ENCODE measurements at places on chromosomes 16 and 17.

GRCh38 chr16:9033125-9033830, 58.2 kb upstream of the HAPSTR1 start:
- no peak for DNase-seq

DNA sequence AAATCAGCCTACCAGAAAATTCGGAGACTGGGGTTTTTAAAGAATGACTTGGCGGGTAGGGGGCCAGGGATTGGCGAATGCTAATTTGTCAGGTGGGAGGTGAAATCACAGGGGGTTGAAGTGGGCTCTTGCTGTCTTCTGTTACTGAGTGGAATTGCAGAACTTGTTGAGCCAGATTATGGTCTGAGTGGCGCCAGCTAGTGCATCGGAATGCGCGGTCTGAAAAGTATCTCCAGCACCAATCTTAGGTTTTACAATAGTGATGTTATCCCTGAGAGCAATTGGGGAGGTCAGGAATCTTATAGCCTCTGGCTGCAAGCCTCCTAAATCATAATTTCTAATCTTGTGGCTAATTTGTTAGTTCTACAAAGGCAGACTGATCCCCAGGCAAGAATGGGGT, 762 bp upstream of the RBL2 start:
- no peak for DNase-seq

DNA sequence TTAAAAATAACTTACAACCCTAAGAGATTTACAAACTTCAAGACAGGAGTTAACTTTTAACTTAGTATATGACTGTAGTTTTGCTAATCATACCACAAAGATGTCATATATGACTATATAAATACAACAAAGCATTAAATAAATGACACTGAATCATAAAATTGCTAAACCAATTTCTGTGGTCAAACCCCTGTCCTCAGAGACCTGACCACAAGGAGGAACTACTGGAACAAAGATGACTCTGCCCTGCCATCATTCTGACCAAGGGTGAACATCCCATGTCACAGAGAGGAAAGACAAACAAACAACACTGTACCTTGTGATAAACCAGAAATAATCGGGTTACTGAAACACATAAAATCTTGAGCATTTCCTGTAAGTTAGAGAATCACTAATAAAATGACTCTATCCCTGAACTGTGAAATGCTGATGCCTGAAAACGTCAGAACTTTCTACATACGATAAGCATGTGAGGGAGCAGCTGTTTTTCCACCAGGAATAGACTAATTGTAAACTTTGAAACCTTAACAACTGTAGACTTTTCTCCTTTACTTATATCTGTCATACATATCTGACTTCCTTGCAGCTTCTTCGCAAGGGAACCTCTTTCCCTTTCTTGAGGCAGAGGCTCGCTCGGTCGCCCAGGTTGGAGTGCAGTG, 47.9 kb downstream of the WDR59 start:
- DNase-seq, result peak; percentile 2

DNA sequence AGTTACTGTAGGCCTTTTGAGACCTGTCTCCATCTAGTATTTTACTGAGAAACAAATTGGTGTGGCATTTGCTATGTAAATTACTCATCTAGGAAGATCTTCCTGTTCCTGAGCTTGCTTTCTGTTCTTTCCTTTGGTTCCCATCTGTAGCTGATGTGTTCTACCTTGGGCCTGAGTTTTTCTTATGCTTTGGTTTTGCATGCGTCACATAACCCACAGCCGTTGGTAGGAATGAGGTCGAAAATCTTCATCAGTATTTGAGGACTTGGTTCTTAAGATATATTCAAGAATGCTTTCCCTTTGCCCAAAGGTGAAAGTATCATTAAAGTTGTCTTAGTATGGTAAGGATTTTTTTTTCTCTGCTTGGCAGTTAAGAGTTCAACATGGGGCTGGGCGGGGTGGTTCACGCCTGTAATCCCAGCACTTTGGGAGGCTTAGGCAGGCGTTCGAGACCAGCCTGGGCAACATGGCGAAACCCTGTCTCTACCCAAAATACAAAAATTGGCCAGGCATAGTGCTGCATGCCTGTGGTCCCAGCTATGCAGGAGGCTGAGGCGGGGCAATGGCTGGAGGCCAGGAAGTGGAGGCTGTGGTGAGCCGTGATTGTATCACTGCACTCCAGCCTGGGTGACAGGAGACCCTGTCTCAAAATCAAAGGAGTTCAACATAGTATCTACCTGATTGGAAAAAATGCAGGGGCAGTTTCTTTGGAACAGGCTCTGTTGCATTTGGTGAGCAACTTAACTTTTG, 28.8 kb downstream of the IST1 start:
- DNase-seq, result no peak

Data from epithelial cell of prostate (primary cell).